ENCODE measurements at places on chromosomes 16 and 17. TPM values are rescaled to one million over a fixed set of nuclear protein-coding genes. Genes with fewer than 3 reads are reported as not detected.

DNA sequence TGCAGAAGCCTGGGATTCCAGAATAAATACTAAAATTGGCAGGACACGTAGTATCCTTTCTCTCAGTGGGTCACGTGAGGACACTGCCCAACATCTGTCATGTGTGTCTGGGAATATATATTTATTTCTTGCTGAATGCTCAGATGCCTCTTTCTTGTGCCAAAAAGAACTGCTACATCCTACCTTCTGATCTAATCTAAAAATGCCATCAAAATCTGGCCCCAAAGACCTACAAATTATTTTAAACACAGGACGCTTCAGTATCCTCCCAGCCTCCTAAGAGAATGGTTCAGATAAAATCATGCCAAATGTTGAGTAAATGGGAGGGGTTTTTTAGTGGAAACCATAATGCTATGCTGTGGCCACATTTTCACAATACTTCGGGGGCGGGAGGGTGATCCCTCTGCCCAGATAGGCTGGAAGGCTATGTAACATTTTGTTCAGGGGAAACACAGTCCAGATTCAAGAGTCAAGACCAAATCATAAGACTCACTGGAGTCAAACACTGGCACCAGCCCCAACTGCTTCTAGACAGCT, 22.9 kb upstream of the CORO6 start:
- peak; percentile 79 for DNase-seq

- DNase-seq, result no peak
These were observed 206.2 kb downstream of the CCDC182 start for GRCh38 chr17:57538736-57539456.

The KLHL11 gene
- polyA plus RNA-seq, result 1.9 TPM

DNA sequence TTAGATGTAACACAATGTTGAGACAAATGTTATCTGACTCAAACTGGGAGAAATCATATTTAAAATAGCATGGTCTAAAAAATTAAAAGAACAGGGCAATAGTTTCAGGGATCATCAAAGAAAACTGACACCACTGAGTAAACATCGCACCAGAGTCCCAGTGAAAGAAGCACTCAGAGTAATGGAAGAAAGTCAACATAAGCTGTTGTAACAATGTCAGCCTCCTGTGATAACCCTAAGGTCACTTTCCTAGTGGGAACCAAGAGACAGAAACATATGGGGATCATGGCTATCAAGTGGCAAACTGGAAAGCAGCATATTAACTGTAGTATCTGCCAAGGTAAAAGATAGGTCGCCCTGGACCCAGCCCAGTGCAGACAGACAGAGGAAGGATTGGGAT, 160.8 kb downstream of the CA10 start:
- DNase-seq, result no peak

DNA sequence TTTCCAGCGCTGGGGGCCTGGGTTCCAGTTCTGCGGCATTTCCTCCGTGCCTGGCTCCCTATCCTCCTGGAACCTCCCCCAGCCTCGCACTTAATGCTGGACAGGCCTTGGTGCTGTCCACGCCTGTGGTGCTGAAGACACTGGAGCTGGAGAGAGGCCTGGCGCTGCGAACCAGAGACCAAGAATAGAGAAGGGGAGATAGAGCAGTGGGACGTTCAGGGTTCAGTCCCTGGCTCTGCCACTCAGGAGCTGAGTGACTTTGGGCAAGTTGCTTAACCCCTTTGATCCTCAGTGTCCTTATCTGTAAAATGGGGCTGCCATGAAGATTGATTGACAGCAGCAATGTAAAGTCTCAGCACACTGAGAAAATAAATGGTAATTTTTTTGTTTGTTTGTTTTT, 11.9 kb downstream of the SBK1 start:
- DNase-seq, result peak; percentile 62

DNA sequence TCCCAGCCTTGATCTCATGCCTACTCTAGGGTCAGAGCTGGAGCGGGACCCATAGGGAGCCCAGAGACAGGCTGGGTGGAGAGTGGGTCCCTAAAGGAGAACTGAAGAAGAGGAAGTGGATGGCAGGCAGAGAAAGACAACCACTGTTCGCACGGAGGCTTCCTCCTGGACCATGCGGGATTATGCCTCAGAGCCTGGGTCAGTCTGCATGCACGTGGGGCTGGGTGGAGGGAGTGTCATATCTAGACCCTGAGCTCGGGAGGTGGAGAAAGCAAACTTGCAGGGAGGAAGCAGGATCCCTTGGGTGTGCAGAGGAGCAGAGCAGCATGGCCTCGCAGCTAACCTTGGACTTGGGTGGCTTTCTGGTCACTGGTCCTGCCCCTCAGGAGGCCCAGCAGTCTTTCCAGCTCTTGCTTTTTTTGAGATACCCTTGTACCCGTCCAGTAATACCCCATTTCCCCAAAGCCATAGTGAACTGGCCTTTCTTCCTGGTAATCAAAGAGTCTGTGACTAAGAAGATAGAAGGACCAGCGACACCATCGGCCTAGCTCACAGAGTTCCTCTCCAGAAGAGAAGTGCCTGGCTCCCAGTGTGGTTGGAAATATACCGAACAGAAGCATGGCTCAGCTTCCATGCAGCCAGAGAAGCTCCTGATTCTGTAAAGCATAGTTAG, 344.2 kb downstream of the CPPED1 start:
- DNase-seq, result peak; percentile 25

- DNase-seq, result peak; percentile 61
These were observed 44.0 kb downstream of the SREBF1 start for GRCh38 chr17:17792551-17793377.

- DNase-seq, result no peak
These were observed 15.7 kb downstream of the CCDC43 start for GRCh38 chr17:44673893-44674292.

The KRTAP16-1 gene
- not detected for polyA plus RNA-seq

- DNase-seq, result no peak
These were observed 18.9 kb upstream of the HOXB9 start for GRCh38 chr17:48644910-48645557.

DNA sequence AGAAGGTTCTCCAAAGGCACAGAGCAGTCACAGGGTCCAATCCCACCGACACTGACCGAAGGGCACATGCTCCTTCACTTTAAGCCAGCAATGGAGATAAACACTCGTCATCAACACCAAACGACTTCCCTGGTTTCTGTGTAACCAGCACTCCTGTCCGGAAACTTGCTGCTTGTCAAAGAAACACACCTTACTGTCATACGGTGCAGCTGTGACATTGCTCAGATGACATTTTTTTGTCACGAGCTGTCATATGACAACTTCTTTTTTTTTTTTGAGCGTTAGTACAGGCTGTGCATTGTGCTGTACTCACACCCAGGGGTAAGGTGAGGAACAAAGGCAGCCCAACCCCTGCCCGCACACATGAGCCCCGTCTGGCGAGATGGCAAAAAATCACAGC, 39.2 kb downstream of the TLE7 start:
- no peak for DNase-seq

The ZP2 gene
- not detected for polyA plus RNA-seq

- DNase-seq, result no peak
These were observed 33.9 kb downstream of the CMTM4 start for GRCh38 chr16:66662445-66663194.

DNA sequence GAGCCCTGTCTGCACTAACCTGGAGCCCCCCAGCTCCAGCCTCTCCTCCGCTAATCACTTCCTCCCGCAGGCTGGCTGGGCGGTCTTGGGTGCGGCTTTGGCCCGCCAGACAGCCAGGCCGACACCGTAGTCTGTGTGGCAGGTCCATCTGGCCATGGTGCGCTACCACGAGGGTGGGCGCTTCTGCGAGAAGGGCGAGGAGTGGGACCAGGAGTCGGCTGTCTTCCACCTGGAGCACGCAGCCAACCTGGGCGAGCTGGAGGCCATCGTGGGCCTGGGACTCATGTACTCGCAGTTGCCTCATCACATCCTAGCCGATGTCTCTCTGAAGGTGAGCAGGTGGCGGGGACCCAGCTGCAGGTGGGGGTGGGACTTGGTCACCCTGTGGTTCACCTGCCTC, 30.7 kb upstream of the POLR3E start:
- DNase-seq, result no peak

DNA sequence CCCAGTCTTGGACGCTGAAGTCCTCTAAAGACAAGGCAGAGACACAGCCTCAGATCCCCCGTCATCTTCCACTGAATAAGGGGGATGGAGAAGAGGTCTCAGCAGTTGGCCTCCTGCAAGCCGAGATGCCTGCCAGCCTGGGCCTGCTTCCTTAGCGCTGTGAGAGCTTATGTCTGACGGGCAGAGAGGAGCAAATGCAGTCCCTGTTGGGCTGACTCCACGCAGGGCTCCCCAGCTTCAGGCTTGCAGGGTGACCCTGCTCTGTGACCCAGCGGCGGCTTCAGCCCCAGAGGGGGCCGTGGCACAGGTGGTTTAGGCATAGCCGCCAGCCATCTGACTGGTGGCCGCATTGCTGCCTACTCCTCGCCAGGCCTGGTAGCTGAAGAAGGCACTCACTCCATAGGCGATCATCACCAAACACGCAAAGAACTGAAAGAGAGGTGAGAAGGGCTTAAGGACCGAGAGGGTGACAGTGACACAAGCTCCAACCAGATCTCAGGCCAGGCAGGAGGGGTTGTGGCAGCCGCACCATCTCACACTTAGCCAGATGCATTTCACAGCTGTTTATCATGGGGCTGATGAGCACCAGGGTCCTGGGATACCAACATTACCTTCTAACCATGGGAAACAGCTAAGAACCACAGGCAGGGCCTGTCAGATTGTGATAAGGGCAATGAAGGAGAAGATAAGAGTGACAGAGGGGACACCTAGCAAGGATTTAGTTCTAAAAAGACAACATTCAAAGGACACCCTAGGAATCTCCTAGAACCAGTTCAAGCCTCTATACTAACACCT, 11.7 kb downstream of the ARL2BP start:
- no peak for DNase-seq

DNA sequence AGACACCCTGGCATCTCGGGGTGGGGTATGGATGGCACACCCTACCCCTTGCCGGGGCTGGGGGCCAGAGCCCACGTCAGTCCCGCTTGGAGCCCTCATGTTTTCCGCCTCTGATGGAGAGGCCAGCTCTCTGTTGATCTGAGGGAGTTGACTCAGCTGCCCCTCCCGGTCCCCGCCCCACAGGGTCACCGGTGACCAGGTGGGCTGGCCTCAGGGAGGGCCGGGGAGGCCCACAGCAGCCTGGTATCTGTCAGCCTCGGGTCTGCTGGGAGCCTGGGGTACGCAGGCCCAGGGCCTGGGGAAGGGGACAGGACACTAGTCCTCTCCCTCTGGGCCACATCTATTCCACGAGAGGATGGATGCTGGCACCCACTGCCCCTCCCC, 109.5 kb upstream of the CIBAR2 start:
- DNase-seq, result no peak

- no peak for DNase-seq
These were observed 1.5 kb upstream of the NEURL4 start for GRCh38 chr17:7330638-7331015.

DNA sequence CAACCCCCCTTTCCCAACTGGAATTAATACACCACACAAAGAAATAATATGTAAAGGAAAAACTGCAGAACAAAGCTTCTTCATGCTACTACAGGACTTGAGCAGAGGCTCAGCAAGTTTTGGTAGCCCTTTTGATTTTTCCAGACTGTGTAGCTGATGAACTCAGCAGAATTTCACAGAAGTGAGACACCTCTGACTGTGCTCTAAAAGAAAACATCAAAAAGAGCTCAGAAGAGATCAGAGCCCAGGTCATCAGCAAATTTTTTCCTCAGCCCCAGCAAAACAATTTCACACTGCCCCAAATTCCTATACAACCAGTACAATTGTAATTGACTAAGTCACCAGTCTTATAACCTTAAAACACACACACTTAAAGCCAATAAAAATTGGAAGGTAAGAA, 38.0 kb downstream of the TTC19 start:
- DNase-seq, result no peak

- no peak for DNase-seq
These were observed 241.9 kb downstream of the SLC39A11 start for GRCh38 chr17:72850410-72851118.

- DNase-seq, result no peak
These were observed 80.8 kb downstream of the GAS7 start for GRCh38 chr17:10117581-10118001.

GRCh38 chr17:17590883-17591354, 589 bp downstream of the PEMT start:
- peak; percentile 29 for DNase-seq

GRCh38 chr17:77266891-77267341, 126.1 kb downstream of the SEC14L1 start:
- no peak for DNase-seq

All from heart left ventricle (tissue), 16 donors.